ENCODE measurements at places on chromosomes 7 and 10.

- no peak for DNase-seq
These were observed 85.5 kb downstream of the SLC25A13 start for GRCh38 chr7:96236198-96237039.

- no peak for DNase-seq
These were observed 174.8 kb upstream of the KAT6B start for GRCh38 chr10:74651565-74651964.

DNA sequence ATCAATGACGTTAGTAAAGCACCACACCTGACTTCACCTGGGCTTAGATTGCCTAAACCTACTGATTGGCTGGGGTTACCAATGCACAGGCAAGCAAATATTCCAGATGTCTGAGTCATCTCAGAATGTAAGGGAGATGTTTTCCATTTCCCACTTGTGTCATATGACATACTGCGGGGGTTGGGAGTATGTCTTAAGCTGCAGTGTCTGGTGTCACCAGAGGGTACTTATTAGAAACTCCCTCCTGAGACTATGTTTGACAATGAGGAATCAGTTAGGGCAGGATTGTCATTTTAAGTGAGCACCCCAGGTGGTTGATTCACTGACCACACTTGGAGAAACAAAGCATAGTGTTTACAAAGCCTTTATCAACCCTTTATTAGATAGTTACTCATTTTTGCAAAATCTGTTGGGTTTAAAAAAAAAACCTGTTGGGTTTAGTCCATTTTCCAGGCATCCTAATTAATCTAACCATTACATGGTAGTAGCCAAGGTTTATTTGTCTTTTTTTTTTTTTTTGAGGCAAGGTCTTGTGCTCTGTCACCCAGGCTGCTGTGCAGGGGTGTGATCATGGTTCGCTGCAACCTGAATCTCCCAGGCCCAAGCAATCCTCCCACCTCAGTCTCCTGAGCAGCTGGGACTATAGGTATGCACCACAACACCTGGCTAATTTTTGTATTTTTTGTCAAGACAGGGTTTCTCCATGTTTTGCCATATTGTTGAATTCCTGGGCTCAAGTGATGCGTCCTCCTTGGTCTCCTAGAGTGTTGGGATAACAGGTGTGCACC, 72.5 kb downstream of the CDK6 start:
- no peak for DNase-seq

- no peak for DNase-seq
These were observed 44.4 kb upstream of the USP6NL start for GRCh38 chr10:11655836-11656235.

DNA sequence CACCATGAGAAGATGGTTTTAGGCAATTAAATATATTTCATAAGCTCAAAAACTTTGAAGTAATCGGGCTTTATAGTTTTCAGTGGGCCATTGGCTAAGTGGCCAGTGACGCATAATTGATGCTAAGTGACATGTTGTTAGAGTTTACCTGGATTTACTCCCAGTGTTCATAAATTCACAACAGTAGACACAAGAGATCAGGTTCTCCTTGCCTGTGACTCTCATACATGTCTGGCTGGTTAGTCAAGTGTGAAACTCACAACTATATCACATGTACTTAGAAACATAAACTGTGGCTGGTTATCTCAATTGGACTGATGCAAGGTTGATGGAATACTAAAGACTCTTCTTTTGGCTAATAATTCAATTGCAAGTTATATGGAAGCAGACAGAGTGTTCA, 26.2 kb downstream of the ASB15 start:
- DNase-seq, result no peak
